ENCODE measurements at places on chromosomes 4 and X.

- no peak for DNase-seq
Measured at GRCh38 chr4:155541716-155542115, 124.9 kb upstream of the GUCY1A1 start.

GRCh38 chr4:52729586-52729985 is 21.6 kb downstream of the ERVMER34-1 start:
- no peak for DNase-seq

DNA sequence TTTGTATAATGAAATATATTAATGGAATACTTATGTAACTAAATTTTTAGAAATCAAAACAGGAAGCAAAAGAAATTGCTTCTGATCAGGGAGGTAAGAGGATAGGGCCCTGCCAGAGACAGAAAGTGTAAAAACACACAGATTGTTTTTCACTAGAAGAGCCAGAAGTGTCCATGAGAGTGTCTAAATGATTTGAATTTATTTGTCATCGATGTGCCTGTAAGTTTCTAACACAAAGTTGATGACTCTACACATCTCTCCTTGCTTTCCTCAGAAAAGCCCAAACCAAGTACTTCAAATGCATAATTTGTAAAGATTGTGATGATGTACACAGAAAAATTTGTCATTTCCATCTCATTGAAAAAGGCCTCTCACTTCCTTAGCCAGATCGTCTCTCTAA is 80.6 kb downstream of the TMEM156 start:
- no peak for DNase-seq

- no peak for DNase-seq
Measured at GRCh38 chrX:41148553-41148952, 63.3 kb downstream of the USP9X start.

GRCh38 chr4:23516716-23517115 is 373.1 kb downstream of the PPARGC1A start:
- DNase-seq: no peak

DNA sequence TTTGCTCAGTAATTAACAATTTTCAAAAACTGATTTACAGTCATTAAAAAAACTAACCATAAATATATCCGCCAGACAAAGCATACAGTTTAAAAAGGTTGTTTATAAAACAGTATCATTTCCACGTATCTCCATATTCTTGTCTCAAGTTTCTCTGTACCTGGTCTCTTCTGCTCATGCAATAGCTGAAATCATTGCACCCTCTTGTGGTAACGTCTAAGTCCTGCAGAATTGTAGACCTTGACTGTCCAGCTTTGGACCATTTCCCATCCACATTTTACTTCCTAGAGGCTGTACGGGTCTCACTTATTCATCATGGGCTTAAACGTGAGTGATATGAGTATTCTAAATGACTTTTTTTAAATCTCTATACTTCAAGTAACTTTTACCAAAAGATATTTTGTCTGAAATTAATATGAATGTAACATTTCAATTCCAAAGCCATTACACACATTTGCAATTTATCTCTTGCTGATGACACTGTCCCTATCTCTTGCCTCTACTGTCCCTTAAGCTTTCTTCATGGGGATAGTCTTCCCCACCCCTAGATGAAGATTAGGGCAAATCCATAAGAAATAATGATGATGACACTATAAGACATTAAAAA is 118.5 kb downstream of the BTC start:
- no peak for DNase-seq

GRCh38 chr4:132316738-132317137 is 832.4 kb upstream of the PCDH10 start:
- no peak for DNase-seq

DNA sequence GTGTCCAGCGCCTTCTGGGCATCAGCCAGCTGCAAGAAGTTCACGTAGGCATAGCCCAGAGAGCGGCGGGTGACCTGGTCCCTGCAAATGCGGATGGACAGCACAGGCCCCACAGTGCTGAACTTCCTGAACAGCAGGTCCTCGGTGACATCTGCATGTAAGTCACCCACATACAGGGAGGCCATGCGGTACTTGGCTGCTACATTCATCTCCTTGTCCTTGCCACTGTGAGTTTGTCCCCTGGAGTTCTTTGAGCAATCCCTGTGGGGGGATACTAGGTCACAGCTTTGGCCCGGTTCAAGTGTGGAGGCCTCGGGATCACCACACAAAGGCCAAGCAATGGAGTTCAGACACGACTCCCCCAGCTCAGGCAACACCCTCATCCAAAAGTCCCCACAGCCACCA is 776 bp downstream of the PABPC4L start:
- no peak for DNase-seq

DNA sequence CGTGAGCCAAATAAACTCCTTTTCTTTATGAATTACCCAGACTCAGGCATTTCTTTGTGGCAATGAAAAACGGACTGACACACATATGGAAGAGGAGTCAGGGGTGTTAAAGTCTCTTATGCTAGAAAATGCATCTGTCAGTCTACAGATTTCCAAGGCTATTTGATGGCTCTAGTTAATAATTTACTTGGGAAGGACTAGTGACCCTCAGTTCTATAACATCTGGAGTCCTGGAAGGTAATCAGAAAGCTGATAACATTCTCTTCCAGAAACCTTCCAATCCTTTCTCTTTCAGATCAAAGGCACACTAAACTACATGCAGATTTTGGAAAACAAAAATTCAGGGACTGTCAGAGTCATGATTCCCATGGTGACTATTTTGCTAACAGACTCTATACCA is 142.0 kb upstream of the TEX13D start:
- DNase-seq: no peak

DNA sequence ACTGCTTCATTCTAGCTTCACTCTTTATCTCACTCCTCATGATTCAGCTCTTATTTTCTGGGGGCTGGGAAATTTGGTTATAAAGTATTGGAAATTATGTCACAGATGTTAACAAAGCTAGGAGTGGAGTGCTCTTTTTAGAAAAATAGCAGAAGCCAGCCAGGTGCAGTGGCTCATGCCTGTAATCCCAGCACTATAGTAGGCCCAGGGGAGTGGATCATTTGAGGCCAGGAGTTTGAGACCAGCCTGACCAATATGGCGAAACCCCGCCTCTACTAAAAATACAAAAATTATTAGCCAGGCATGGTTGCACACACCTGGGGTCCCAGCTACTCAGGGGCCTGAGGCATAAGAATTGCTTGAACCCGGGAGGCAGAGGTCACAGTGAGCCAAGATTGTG is 97.2 kb upstream of the GUCY1A1 start:
- DNase-seq: no peak

- DNase-seq: no peak
Measured at GRCh38 chrX:37781081-37781480, 1.2 kb downstream of the CYBB start.

GRCh38 chr4:108902769-108903168 is 139.9 kb upstream of the ETNPPL start:
- no peak for DNase-seq

- no peak for DNase-seq
Measured at GRCh38 chrX:29082558-29082957, 495.3 kb downstream of the IL1RAPL1 start.

DNA sequence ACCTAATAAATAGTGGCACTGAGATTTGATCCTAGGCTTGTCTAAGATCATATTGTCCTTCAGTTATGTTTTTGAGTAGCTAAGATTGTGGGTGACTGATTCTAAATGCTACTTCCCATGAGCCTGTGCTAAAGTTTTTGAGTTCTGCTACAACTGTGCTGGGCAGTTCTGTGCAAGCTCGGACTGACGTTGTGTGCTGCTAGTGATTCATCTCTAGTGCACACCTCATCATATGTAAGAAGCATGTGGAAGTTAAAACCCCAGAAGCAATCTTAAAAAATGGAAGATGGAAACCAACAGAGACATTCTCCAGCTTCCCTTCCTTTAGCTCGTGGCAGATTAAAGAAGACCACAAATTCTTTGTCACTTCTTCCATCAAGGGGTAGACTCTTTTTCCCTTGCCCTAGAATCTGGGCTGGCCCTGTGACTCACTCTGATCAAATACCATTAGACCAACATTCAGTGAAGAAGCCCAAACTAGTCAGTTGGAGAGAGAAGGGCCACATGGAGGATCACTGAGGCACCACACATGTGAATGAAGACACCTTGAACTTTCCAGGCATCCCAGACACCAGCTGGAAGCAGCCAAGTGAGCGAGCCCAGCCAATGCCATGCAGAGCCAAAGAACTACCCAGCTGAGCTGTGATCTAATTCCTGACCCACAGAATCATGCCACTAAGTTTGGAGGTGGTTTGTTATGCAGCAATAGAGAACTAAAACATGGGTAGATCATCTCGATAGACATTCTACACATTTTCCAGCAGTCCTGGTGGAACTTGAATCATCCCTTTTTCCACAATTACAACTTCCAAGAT is 16.8 kb downstream of the ARHGAP6 start:
- no peak for DNase-seq

- no peak for DNase-seq
Measured at GRCh38 chrX:13013363-13014110, 30.9 kb downstream of the FAM9C start.

DNA sequence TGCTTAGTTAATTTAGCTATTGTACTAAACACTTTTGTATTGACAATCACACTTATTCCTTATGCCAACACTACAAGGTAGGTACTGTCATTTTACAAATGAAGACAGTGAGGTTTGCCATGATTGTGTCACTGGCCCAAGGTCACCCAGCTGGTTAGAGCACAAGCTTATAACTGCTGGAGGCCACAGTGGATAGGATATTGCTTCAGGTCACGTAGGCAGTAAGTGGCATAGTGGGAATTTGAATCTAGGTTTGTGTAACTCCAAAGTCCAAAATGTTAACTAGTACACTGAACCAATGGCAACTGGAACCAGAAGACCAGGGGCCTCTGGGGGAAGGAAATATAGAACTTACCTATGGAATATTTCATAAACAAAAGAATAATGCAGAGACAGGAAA is 21.1 kb upstream of the PITX2 start:
- no peak for DNase-seq

- DNase-seq: no peak
Measured at GRCh38 chr4:48138936-48139335, 4.9 kb upstream of the TXK start.

GRCh38 chrX:34687095-34687494 is 30.0 kb upstream of the TMEM47 start:
- DNase-seq: no peak

GRCh38 chr4:183332447-183332846 is 10.2 kb upstream of the CLDN24 start:
- no peak for DNase-seq

DNA sequence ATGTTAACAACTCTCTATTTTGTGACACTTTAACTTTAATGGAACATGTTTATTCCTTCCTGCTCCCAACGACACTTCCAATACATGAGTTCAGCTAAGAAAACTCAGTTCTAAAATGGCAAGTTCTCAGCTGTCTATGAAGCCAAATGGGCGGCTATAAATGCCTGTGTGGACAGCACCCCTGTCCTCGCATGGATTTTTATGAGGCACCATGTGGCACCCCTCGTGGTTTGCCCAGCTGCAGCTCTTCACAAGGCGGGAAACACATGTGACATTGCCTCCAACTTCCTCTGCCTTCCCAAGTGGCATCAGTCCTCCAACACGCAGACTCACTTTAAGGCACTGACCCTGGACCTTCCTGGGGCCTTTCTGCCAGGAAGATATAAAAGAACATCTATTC is 48.0 kb downstream of the SH3RF1 start:
- no peak for DNase-seq

- no peak for DNase-seq
Measured at GRCh38 chr4:34422472-34423175, 1821.7 kb downstream of the ARAP2 start.

GRCh38 chr4:42817913-42818312 is 74.6 kb upstream of the GRXCR1 start:
- DNase-seq: no peak

GRCh38 chr4:165124488-165124887 is 11.8 kb upstream of the TMEM192 start:
- DNase-seq: no peak

DNA sequence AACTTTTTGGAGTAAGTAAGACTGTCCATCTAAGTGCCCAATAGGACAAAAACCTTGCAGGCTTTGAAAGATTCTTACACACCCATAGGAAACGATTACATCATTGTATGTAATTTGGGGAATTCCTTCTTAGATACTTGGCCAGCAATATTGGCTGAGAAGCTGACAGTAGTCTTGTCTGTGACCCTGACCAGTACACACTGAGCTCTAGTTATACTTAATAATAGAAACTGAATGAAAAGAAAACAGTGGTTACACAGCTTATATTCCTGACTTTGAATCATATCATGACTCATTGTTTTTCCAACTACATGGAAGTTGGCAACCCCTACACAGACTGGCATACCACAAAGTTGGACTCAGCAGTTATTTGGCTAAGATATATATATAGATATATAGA is 7.1 kb upstream of the TLR2 start:
- DNase-seq: no peak

DNA sequence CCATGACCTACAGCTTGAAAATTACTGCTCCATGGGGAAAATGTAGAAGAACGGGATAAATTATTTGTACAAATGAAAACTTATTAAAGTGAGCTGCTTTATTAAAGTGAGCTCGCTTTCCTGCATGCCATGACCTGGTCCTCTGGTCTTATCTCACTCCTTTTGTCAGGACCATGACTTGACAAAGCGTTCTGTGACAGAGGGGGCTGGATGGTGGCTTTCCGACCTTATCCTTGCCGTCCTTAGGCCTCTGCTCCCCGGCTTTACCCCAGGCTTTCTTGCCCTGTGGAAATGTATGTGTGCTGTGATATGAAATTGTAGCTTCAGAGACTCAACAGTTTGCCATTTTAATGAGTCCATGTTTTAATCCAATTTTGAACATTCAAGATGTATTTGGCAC is 44.0 kb upstream of the FBXW7 start:
- DNase-seq: no peak

Measured in activated naive CD4-positive, alpha-beta T cell treated with anti-CD3 and anti-CD28 coated beads, Interleukin-2, amount 50 U/mL, for 16 hours (primary cell).